ENCODE measurements at places on chromosomes 7 and 10. TPM values are rescaled to one million over a fixed set of nuclear protein-coding genes. Genes with fewer than 3 reads are reported as not detected.

DNA sequence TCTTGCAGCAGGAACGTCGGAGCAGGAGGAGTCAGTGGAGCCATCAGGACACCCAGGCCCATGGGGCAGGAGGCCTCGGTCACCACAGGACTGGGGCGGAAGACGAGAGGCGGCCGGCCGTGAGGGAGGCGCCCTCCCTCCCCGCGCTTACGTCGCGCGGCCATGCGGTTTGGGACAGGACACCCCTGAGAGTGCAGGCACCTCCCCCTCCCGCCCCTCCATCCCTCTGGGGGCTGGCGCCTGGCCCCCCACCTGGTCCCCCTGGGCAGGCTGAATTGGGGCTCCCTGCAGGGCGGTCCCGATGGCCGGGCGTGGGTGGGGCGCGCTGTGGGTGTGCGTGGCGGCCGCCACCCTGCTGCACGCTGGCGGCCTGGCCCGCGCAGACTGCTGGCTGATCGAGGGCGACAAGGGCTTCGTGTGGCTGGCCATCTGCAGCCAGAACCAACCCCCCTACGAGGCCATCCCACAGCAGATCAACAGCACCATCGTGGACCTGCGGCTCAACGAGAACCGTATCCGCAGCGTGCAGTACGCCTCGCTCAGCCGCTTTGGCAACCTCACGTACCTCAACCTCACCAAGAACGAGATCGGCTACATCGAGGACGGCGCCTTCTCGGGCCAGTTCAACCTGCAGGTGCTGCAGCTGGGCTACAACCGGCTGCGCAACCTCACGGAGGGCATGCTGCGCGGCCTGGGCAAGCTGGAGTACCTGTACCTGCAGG, 74.4 kb downstream of the ELFN1 start:
- no peak for DNase-seq

Gene AOC1
- total RNA-seq, result not detected

Gene TRIM50
- not detected for total RNA-seq

- DNase-seq, result no peak
Observed at GRCh38 chr7:80380957-80381356, 130.9 kb downstream of the GNAT3 start.

- DNase-seq, result no peak
Observed at GRCh38 chr10:109115179-109115578, 808.1 kb downstream of the XPNPEP1 start.

Gene HTRA1
- 0.11 TPM for total RNA-seq

Gene LAMB1
- 0.77 TPM for total RNA-seq

DNA sequence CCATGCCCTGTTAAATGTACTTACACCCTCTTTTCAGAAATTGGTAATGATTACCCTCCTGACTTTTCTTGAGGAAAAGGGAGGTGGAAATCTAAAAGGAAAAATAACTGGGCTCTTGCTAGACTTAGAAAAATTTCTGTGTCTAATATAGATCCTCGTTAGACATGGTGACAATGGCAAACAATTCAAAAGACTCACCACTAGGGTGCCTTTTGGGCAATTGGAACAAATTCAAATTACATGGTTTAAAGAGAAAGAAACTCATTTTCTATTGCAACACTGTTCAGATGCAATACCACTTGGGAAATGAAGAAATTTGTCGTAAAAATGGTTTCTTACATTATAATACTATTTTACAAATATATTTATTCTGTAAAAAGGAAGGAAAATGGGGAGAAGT, 950.1 kb downstream of the GRM8 start:
- DNase-seq, result no peak

- DNase-seq, result no peak
Observed at GRCh38 chr7:7564323-7564780, 2.3 kb upstream of the MIOS start.

Gene DLX5
- total RNA-seq, result not detected

Gene PNLIPRP1
- total RNA-seq, result 0.74 TPM

GRCh38 chr7:32037650-32038198, 32.5 kb downstream of the PDE1C start:
- peak; percentile 42 for DNase-seq

GRCh38 chr10:43863859-43864591, 215.3 kb upstream of the ZNF32 start:
- DNase-seq, result no peak

Gene AIFM2
- 20.4 TPM for total RNA-seq

DNA sequence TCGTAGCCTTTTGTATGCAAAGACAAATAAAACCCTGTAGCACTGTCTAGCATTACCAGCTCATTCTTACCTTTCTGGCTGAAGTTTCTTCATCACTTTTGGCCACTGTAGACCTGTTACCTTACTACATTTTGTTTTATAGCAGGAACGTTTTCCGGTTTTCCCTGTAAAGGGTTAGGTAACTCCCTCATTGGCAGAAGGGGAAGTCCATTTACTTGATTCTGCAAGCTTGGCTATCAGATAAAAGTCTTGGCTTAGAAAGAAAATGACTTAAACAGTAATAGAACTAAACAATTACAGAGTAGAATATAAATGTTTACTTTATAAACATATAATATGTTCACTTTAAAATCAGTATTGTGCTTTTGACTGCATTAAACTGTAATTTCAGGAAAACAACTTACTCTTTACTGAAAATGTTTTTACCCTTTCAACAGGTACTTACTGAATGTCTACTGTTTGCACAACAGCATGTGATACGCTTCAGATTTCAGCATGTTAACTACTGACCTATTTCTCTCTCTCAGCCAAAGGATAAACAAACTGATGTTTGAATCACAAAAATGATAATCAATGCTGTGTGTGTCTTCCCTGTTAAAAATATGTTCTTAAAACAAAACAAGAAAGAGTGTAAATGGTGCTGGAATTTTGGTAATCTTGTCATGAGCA, 67.1 kb downstream of the OTUD1 start:
- DNase-seq, result no peak

Gene OR6B1
- total RNA-seq, result not detected

GRCh38 chr10:8417631-8418030, 363.1 kb downstream of the GATA3 start:
- DNase-seq, result no peak

- no peak for DNase-seq
Observed at GRCh38 chr7:29416276-29416937, 147.2 kb upstream of the PRR15 start.

Gene CYP2W1
- total RNA-seq, result not detected

Gene RSPH10B
- 0.35 TPM for total RNA-seq

DNA sequence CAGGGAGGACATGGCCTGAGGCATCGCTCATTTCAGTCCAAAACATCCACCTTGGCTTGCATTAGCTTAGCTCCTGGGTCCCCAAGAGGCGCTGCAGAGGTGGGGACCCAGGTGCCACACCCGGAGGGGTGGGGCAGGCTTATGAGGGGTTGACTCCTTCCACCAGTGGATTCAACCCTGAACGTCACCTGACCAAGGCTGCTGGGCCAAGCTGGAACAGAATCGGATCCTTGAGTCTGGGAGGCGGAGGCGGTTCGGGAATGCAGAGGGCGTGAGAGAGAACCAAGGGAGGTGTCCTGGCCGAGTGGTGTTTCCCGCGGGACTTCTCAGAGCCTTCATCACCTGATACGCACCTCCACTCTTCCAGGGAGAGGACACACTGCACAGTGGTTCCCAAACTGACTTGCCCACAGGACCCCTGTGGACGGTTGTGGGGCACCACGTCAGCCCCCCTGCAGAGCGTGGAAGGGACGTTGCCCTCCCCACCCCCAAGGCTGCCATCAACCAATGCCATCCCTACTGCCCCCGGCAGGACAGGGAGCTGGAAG, 4.5 kb upstream of the MICALL2 start:
- DNase-seq, result no peak

Gene HOXA7
- total RNA-seq, result not detected

DNA sequence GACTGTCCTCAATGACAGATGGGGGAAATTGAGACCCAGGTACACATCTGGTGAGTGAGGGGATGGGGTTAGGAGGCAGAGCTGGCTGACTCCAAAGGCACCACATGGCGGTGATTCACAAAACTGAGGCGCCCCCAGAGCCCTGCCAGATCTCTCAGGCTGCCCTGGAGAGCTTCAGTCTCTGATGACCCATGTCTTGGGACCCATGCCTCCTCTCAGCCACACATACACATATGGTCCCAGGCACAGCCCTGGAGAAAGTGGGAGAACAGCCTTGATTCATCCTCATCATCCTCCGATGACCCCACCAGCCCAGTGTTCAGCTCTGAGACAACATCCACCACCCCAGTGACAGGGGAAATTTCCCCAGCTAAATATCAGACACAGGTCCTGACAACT, 426.0 kb downstream of the RPS24 start:
- no peak for DNase-seq

Gene ADAM8
- 92.7 TPM for total RNA-seq

- DNase-seq, result no peak
Observed at GRCh38 chr7:84291756-84292155, 97.2 kb upstream of the SEMA3A start.

Data from GM12878 (cell line).